ENCODE measurements at places on chromosomes 3 and 15.

GRCh38 chr3:29757054-29757777 lies 476.3 kb downstream of the RBMS3 start:
- peak; percentile 57 for DNase-seq

- peak; percentile 83 for DNase-seq
These were observed 67.8 kb downstream of the GPR176 start for GRCh38 chr15:39852250-39852649.

- peak; percentile 50 for DNase-seq
These were observed 1.3 kb downstream of the TCF12 start for GRCh38 chr15:56919609-56920366.

DNA sequence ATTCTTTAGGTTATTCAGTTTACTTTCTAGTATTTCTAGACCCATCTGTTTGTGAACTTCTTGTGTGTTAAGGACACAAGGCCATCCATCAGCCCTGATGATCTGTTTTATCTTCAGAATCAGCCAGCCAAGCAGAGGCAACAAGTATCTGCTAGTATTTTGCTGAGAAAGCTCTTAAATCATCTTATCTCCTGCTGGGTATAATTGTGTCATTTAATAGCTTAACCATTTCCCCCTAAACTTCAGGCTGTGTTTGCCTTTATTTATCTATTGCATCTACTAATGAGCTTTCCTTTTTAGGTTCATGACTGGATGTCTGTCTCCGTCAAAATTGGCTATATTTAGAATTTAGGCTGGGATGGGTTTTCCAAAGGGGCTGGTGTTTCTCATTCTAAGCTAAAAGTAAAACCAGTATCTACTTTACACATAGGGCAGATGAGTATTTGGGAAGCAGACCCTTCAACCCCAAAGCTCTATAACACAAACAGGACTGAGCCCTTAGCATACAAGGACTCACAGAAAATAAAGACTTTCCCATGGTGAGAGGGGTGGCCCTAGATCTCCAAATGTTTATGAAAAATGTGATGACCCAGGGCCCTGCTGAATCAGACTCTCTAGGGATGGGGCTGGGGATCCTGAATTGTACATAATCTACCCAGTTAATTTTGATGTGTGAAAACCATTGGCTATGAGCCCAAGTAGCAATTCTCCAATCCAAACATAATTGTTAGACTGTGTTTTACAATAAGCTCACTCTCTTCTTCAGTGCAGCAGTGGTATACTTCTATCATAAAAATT lies 65.3 kb upstream of the PSMD6 start:
- peak; percentile 86 for DNase-seq

- DNase-seq: no peak
These were observed 48.2 kb downstream of the FEM1B start for GRCh38 chr15:68325726-68326125.

DNA sequence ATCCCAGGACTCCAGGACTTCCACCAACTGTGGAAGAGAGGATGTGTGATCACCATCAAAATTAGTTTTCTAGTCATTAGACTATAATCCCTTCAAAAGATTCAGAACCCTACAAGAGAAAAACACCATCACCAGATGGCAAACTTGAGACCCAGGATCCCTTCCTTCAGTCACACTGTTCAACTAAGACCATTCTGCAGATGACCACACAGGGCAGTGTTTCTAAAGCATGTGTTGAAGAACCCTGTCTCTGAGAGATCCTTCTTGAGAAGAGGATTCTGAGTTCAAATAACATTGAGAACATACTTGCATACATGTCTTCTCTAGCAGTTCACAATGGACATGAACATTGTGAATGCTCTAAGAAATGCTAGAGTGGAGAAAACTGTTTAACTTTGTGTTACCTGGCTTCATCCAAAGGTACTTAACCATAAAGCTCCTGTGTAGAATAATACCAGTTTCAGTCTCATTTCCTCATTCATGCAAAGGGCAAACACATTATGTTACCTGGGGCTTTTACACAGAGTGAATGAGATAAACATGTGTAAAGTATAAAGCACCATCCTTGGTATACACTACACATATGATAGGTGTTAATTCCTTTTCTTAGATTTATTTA lies 2.4 kb upstream of the ADGRG7 start:
- no peak for DNase-seq

GRCh38 chr15:78460737-78461136 lies 22.7 kb downstream of the IREB2 start:
- no peak for DNase-seq

GRCh38 chr3:128351546-128351945 lies 115.1 kb downstream of the DNAJB8 start:
- DNase-seq: no peak

GRCh38 chr15:90234096-90234988 lies at the start of gene GDPGP1:
Gene GDPGP1 (plus strand): TSS chr15:90234209. CDS start chr15:90240909, 6,700 bp downstream.
- DNase-seq: peak; percentile 15

GRCh38 chr3:72728329-72728889 lies 119.8 kb downstream of the SHQ1 start:
- DNase-seq: no peak

Data from EH (cell line).